ENCODE measurements at places on chromosomes 3 and 15. TPM values are rescaled to one million over a fixed set of nuclear protein-coding genes. Genes with fewer than 3 reads are reported as not detected.

The HTD2 gene
- 6.8 TPM for total RNA-seq

The RGMA gene
- 3.6 TPM for total RNA-seq

The ACTC1 gene
- total RNA-seq: 5.8 TPM

The ACKR2 gene
- not detected for total RNA-seq

The ADAMTSL3 gene
- 1.7 TPM for total RNA-seq

The SNURF gene
- 1.4 TPM for total RNA-seq

The SAMD7 gene
- total RNA-seq: not detected

The ALS2CL gene
- 0.37 TPM for total RNA-seq

The WNT7A gene
- total RNA-seq: not detected

The TUSC7 gene
- total RNA-seq: not detected

The LRTM1 gene
- not detected for total RNA-seq

The DNAH12 gene
- total RNA-seq: not detected

The MRAS gene
- 75.6 TPM for total RNA-seq

The FMN1 gene
- total RNA-seq: 2.3 TPM

The CEP152 gene
- total RNA-seq: 19.5 TPM

The CHRFAM7A gene
- total RNA-seq: not detected

The RFTN1 gene
- total RNA-seq: 54.3 TPM

The AQP9 gene
- total RNA-seq: not detected

The GOLGA6L10 gene
- 0.19 TPM for total RNA-seq

The CELF6 gene
- total RNA-seq: 0.08 TPM

The XRN1 gene
- 17.4 TPM for total RNA-seq

The MESP1 gene
- total RNA-seq: not detected

The GOLGA8T gene
- total RNA-seq: not detected

The SLC7A14 gene
- total RNA-seq: not detected

The MOBP gene
- not detected for total RNA-seq

The GPR171 gene
- not detected for total RNA-seq

The GUCA1C gene
- not detected for total RNA-seq

The RTP3 gene
- total RNA-seq: not detected

The PRC1 gene
- total RNA-seq: 455 TPM

The MEX3B gene
- 20.4 TPM for total RNA-seq

The UTS2B gene
- total RNA-seq: 0.76 TPM

The SLC26A6 gene
- total RNA-seq: 16.4 TPM

All from SJSA1 (cell line).